ENCODE measurements at places on chromosomes 6 and 20. TPM values are rescaled to one million over a fixed set of nuclear protein-coding genes. Genes with fewer than 3 reads are reported as not detected.

GRCh38 chr20:4369798-4370124 lies 351.9 kb upstream of the PRND start:
- DNase-seq = peak; percentile 21

DNA sequence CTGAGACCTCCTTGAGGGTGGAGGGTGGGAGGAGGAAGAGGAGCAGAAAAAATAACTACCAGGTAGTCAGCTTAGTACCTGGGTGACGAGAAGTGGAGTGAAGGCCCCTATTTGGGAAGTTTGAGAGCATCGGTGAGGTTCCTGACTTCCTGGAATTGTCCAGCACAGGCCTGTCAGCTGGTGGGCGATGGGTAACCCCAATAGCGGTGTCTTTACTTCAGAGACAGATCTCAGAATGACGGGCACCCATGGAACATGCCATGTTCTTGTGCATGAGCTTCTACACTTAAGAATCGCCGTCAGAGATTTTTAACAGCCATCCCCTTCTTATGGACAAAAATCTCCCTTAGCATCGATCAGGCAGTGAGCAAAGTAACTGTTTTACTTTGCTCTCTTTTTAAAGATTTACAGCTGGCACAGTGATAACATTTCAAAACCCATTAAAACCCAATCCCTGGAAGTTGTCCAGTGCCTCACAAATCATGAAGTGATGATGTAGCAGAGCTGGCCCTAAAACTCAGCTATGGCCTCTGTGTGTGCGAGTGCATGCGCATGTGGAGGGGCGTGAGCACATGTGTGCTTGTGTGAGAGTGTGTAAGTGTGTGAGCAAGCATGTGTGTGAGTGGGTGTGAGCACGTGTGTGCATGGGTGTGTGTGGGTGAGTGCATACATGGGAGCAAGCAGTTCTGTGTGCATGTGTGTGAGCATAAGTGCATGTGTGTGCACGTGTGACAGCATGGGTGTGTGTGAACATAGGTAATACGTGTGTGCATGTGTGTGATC lies 85.2 kb downstream of the DLL1 start:
- no peak for DNase-seq

GRCh38 chr20:24160563-24161281 lies 172.1 kb upstream of the GGTLC1 start:
- DNase-seq = no peak

The WFDC12 gene
- total RNA-seq = not detected

The SLC32A1 gene
- not detected for total RNA-seq

The BNIP5 gene
- not detected for total RNA-seq

The BTBD9 gene
- 12.7 TPM for total RNA-seq
